ENCODE measurements at places on chromosomes 12 and 14.

DNA sequence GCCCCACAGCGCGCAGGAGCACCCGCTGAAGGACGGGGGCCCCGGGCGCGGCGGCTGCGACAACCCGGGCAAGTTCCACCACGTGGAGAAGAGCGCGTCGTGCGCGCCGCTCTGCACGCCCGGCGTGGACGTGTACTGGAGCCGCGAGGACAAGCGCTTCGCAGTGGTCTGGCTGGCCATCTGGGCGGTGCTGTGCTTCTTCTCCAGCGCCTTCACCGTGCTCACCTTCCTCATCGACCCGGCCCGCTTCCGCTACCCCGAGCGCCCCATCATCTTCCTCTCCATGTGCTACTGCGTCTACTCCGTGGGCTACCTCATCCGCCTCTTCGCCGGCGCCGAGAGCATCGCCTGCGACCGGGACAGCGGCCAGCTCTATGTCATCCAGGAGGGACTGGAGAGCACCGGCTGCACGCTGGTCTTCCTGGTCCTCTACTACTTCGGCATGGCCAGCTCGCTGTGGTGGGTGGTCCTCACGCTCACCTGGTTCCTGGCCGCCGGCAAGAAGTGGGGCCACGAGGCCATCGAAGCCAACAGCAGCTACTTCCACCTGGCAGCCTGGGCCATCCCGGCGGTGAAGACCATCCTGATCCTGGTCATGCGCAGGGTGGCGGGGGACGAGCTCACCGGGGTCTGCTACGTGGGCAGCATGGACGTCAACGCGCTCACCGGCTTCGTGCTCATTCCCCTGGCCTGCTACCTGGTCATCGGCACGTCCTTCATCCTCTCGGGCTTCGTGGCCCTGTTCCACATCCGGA, 1.4 kb downstream of the FZD10 start:
- DNase-seq = no peak

- no peak for DNase-seq
Measured at GRCh38 chr12:46526233-46526632, 153.7 kb upstream of the SLC38A2 start.

DNA sequence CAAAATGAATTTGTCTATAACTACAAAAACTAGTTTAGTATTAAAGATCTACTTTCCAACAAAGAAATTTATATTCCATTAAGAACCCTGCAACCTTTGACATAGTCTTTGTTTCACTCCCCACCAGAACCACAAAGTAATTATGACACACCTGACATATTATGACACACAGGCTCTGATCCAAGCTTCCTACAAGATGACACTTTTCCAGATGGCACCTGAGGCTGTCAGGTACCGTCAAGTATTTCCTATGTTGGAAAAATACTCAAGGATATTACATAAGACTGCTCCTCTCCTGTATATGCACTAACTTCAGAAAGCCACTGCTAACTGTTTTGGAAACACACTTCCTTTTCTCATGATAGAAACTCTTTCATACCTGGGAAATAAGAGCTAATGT, 38.9 kb downstream of the STXBP6 start:
- no peak for DNase-seq

- no peak for DNase-seq
Measured at GRCh38 chr14:51789596-51789995, 70.8 kb upstream of the GNG2 start.

GRCh38 chr14:76829013-76829365, 2.8 kb downstream of the LRRC74A start:
- no peak for DNase-seq

GRCh38 chr14:51236314-51236713, 3.7 kb upstream of the TMX1 start:
- no peak for DNase-seq

DNA sequence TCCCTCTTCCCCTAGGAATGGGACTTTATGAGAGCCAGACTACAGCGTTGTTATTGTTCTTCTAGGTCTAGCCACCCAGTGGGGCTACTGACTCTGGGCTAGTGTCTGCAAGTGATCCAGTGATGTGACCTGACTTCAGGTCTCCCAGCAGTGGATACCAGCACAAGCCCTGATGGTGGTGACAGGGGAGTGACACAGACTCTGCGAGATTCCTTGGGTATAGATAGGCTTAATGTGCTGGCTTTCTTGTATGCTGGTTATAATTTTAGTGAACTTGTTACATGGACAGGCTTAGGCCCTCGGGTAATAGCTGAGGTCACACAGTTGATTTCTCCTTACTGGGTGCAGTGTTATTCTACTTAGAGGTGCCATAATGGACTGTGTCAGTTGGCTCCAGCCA, 106.9 kb downstream of the TBC1D30 start:
- DNase-seq = no peak

DNA sequence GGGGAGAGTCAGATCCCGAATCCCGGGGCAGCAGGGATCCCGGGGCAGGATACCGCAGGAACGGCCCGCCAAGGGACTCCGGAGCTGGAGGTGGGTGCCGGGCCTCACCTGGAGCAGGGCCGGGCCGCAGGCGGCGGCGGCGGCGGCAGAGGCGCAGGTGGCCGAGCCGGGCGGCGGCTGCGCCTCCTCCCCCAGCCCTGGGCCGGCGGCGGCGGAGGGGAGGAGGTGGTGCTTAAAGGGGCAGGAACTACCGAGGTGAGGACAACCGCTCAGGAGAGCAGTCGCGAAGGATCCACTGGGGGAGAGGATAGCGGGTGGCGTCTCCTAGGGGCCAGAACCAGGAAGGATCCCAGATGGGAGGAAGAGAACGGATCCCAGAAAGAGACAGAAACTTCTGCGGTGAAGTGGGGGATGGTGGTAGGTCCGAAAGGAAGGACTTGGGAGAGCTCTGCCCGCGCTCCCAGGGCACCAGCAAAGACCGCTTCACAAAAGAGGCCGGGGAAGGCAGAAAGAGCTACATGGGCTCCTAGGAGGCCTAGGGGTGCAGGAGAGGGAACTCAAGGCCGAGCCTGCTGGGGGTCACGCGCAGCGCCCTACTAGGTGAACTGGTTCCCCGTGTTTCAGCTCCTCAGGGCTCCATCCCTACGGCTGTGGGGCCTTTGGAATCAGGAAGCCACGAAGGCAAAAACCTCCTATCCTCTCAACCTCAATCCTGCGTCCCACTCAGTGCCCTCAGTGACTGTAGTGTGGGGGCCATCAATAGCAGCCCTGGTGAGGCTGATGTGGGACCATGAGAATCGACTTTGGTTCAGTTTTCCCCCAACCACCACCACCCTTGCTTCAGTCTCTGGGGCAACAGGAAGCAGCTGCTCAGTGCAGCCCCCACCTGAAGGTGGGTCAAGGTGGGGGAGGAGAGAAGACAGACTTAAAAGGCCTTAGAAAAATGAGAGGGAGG, 5.0 kb upstream of the BAZ2A start:
- peak; percentile 71 for DNase-seq

- DNase-seq = no peak
Measured at GRCh38 chr12:105234197-105234596, 1.8 kb downstream of the APPL2 start.

- DNase-seq = no peak
Measured at GRCh38 chr12:69583203-69583602, 2.1 kb upstream of the CCT2 start.

DNA sequence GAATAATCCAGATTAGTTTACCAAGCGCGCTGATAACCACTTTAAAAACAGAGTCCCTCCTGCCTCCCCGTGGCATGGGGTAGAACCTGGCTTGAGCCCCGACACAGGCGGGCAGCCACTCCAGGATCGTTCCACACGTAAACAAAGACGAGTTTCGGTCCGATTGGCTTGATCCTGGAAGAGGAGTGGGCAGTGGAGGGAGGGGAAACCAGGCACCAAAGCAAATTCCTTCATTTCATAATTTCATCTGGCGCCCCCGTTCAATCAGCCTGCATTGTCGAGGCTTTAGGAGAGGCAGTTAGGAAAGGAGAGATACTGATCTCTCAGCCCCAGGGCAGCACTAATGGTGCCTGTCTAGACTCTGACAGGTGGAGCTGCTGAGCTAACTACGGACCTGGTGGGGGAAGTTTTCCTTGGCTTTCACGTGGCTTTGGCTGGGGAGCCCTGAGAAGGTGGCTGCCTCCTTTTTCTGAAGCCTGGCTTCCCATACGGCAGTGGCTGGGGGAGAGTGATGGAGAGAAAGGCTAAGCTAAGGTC, 751 bp upstream of the GPRC5A start:
- DNase-seq = peak; percentile 19

GRCh38 chr14:36950812-36951211, 221.6 kb downstream of the SLC25A21 start:
- no peak for DNase-seq

DNA sequence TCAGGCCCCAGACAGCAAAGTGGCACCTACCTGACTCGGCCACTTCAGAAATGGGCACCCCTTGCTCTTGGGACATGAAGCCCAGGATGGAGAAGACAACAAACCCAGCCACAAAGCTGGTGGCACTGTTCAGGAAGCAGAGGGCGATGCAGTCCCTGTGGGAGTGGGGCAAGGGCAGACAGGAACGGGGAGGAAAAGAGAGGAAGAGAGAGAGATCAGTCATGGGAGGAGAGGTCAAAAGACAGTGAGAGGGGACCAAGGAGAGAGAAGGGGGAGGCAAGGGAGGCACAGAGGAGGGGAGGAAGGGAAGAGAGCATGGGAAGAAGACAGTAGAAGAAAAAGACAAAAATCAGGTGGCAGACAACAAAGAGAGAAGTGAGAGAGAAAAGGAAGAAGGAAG, 16.6 kb downstream of the SLC6A12 start:
- no peak for DNase-seq

GRCh38 chr12:94116191-94116590, 32.2 kb upstream of the PLXNC1 start:
- DNase-seq = no peak

DNA sequence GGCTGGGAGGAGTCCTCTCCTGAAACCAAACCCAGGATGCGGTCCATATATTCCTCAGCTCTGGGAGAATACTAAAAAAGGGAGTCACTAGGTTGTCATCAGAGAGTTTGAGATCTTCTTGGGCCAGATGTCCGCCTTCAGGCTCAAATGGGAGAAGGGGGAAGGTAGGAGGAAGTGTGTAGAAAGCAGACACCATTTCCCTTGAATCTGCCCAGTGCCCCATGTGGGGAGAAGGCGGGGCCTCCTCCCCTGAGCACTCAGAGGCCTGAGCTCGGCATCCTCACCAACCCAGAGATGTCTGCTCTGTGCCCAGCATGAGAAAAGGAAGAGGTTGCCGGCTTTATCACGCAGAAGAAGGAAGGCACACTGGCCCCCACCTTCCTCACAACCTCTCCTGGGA, 37.3 kb downstream of the LTBP2 start:
- DNase-seq = no peak

GRCh38 chr14:84041421-84041820, 1488.5 kb upstream of the FLRT2 start:
- no peak for DNase-seq

- DNase-seq = no peak
Measured at GRCh38 chr12:101327051-101327450, 47.1 kb downstream of the UTP20 start.

GRCh38 chr14:93076755-93077154, 39.0 kb downstream of the ITPK1 start:
- DNase-seq = no peak

DNA sequence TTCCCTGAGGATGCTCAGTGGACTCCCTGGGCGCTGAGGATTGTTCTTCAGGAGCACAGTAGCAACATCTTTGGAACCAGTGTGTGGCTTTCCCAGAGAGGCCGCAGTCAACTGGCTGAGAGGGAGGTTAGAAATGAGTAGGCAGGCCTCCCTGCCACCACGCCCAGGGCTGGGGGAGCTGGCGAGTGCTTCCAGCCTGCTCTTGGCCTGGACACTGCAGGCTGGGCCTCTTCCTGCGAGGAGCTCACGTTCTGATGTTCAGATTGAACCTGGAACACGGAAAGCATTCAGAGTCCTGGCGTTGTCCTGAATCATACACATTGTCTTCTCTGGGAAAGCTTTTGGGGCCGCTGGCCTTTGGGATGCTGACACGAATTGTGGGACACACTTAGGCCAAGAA, 15.6 kb downstream of the TSPAN9 start:
- DNase-seq = no peak

DNA sequence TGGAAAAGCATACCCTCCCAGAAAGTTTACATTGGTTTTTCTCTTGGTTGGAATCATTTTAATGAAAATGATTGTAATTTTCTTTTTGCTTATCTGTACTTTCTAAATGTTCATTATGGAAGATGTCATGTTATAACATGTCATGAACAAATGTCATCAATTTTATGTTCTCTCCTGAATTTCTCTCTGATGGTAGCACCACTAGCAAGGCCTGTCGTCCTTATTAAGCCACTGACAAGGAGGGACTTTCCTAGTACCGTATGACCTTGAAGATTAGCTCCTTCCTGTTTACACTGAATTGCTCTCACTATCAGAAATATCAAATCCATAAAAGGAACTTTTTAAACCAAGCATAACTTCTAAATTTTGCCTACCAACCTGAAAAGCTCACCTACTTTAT, 99.0 kb downstream of the ESR2 start:
- no peak for DNase-seq

- DNase-seq = no peak
Measured at GRCh38 chr14:23147676-23148075, 28.6 kb upstream of the CEBPE start.

GRCh38 chr14:35332517-35333263, 40.5 kb downstream of the PSMA6 start:
- no peak for DNase-seq

GRCh38 chr12:120537856-120538220, 3.7 kb downstream of the RNF10 start:
- DNase-seq = no peak

DNA sequence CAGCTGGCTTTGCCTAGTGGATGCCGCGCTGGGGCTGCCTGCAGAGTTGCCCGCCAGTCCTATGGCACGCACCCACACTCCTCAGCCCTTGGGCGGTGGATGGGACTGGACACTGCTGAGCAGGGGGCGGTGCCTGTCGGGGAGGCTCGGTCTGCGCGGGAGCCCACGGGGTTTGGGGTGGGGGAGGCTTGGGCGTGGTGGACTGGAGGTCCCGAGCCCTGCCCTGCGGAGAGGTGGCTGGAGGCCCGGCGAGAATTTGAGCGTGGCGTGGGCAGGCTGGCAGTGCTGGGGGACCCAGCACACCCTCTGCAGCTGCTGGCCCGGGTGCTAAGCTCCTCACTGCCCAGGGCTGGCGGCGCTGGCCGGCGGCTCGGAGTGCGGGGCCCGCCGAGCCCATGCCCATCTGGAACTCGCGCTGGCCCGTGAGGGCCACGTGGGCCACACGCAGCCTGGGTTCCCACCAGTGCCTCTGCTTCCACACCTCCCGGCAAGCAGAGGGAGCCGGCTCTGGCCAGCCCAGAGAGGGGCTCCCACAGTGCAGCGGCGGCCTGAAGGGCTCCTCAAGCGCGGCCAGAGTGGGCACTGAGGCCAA, 68.1 kb downstream of the ETNK1 start:
- no peak for DNase-seq

- no peak for DNase-seq
Measured at GRCh38 chr12:45986641-45987339, 3.6 kb downstream of the SCAF11 start.
